ENCODE measurements at places on chromosomes 3 and 15.

GRCh38 chr3:25427155-25427554 is 908 bp upstream of the RARB start:
- DNase-seq = no peak

- no peak for DNase-seq
Observed at GRCh38 chr3:7663771-7664170, 802.9 kb downstream of the GRM7 start.

DNA sequence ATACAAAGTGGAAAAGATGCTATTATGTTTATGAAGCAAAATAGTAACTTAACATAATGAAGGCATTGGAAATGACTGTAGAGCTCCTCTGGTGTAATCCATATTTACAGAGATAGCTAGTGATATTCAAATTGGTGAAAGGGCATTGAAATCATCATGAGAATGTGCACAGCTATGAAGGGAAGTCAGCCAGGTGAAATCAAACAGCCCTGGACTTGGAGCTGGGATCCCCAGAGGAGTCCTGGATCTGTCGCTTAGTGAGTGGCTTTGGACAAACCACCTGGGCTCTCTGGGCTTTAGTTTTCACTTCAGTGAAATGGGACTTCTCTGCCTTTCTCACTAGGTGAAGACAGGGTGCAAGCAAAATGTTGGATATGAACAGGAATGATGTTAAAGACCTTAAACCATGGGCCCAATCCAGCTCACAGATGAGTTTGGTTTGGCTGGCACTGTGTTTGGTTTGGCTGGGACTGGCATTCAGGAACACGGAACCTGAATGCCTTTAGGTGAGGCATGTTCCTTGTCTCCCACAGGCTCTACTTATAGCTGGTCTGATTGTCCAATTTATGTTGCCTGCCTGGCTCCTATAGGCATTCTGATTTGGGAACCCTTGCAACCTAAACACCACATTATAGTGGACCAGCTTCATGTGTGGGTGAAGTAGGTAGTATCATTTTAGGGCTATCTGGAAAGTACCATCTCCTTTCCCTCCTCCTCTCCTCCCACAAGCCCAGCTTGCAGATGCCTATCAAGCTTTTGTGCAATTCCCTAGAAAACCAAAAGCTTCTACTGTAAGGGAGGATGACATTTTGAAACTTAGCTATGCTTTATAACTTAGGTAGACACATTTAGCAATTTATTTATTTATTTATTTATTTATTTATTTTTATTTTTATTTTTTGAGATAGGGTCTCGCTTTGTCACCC is 110.6 kb upstream of the TNFAIP8L3 start:
- no peak for DNase-seq

GRCh38 chr3:194307849-194308248 is 43.3 kb downstream of the CPN2 start:
- no peak for DNase-seq

DNA sequence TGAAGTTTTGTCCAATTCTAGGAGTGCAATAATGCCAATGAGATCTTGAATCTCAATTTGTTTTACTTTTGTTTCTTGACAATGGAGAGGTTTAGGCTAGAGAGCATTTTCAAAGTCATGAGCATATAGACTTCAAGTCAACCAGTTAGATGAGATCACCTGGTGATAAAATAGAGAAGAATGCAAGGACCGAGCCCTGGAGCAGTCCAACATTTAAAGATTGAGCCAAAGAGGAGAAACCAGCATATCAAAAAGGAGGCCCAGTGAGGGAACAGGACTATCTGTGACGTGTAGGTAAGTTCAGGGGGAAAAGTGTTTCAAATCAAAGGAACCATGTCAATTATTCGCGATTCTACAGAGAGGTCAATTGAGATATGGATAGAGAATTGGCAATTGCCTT is 1.7 kb upstream of the PIAS1 start:
- DNase-seq = no peak

DNA sequence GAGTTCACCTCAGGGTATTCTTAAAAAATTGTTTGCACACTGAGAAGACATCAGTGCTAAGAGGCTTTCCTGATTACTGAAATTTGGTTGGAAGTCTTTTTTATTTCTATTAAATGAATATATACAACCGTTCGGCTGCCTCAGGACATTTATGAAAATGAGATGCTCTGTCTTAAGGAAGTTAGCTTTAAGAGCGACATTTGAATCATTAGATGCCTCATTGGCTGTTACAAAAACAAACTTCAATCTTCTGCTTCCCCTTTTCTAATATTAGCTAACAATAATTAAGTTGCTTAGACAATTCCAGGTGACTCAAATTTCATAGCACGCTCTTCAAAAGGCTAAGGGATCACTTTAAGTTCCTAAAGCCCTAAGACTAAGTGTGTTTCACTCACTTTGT is 673.7 kb downstream of the FHIT start:
- no peak for DNase-seq

GRCh38 chr3:20141851-20142250 is 44.2 kb downstream of the SGO1 start:
- peak; percentile 60 for DNase-seq

DNA sequence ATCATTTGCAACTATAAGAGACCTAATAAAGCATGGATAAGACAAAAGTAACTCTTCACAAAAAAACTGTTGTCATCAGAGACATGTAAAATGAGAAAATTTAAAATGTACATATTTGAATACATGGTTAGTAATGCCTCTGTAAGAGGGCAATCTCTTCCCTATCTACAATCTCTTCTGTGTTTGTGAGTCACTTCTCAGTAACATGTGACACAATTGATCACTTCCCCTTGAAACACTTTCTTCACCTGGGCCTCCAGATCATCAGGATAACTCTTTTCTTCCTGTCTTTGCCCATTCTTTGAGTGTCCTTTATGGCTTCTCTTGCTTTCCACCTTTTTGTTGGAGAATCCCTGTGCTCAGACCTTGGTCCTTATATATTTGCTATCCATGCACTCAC is 50.4 kb downstream of the TFDP2 start:
- no peak for DNase-seq

DNA sequence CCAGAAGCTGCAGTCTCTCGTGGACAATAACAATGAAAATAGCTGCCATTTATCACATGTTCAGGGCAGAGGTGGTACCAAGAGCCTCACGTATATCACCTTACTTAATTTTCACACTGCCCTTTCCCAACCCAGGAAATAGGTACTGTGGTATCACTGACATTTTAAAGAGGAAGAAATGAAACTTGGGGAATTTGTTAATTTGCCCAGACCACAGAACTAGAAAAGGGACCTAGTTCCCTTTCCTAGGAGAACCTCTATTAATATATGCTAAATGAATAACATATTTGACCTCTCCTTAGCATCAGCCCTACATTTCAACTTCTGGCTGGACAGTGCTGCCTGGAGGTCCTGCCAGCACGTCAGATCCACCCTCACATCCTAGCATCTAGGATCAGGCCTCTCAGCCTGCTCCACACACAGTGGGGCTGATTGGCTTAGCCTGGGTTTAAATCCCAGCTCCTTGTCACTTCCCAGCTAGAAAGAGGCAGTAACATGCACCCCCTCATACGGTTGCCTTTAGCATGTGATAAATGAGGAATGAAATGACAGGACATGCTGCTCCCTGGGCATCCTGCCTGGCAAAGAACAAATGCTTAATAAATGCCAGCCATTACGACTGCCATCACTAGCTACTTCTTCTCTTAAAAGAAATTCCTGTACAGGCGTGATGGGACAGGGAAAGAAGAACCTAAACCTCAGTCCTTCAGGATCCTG is 95.1 kb upstream of the TNFAIP8L3 start:
- DNase-seq = no peak

DNA sequence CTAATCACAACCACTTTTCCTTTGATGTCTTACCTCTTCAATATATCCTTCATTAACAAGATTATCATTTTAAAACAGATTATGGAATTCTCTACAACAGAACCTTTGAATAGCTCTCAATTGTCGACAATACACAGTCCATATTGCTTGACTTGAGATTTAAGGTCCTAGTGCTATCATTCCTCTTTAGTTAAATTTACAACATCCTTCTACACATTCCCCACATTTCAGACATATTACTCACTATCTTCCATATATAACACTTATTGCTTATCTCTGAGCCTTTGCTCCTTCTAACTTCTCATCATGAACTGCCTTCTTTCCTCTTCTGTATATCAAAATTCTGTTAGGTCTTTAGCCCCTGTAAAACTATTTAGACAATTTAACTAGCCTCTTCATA is 247.0 kb downstream of the STXBP5L start:
- no peak for DNase-seq

DNA sequence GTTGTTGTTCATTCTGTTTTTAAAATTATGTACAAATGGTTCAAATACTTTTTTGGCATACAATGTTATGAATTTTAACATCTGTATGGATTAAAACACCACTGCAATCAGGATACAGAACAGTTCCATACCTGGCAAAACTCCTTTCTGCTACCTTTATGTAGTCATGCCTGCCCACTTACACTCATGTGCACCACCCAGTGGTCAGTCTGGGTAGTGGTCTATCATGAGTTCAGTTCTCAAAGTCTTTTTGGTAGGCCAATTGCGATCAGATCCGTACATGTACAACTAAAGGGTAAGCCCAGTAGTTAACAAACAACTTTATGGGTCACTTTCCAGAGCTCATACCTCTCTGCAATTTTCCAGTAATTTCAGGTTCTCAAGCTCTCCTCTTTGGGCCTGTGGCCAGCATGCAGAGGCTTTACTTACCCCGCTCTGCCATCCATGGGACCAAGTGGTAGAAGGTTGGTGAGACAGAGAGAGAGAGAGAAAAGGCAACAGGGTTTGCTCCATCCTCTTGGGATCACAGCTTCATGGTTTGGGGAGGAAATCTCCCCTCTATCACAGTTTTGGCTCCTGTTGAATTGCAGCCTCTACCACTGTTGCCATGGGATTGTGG is 63.9 kb upstream of the FAM98B start:
- peak; percentile 63 for DNase-seq

- no peak for DNase-seq
Observed at GRCh38 chr3:52172262-52172757, 18.1 kb upstream of the POC1A start.

GRCh38 chr15:69794645-69795469 is 302.9 kb downstream of the TLE3 start:
- no peak for DNase-seq

- DNase-seq = no peak
Observed at GRCh38 chr15:34122771-34123183, 20.9 kb downstream of the PGBD4 start.

- no peak for DNase-seq
Observed at GRCh38 chr3:156240642-156241041, 120.3 kb downstream of the KCNAB1 start.

GRCh38 chr3:86451749-86452148 is 539.2 kb downstream of the VGLL3 start:
- no peak for DNase-seq

DNA sequence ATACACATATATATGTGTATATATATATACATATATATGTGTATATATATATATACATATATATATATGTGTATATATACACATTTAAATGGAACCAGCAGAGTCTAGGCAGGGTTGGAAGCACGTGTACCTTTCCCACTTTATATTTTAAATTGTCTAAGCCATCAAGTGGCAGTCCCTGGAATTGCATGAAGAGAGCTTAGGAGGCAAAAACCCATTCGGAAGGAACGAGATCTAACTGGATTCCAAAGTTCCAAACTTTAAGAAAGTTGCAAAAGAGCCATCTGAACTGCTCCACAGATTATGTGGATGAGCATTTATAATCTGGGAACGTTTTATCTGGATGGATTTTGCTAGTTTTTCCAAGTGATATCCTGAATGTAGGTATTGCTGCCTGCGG is 186.5 kb downstream of the FOXP1 start:
- peak; percentile 42 for DNase-seq

- DNase-seq = no peak
Observed at GRCh38 chr3:171165499-171165921, 139.0 kb upstream of the SLC2A2 start.

DNA sequence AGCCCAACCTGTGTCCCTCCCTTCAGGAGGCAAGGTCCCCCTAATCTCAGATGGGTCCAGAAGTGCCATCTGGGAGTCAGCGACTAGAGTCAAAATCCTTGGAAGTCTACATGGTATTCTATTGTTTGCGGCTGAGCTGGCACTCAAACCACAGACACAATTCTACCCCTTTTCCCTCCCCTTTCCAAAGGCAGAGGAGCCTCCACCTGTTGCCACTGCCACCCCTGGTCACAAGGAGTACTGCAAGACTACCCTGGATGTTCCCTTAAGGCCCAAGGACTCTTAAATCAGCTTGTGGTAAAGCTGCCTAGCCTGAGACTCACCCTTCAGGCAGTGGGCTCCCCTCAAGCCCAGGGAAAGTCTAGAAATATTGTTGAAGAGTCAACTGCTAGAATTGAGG is 4.3 kb upstream of the OR5H6 start:
- peak; percentile 24 for DNase-seq

- no peak for DNase-seq
Observed at GRCh38 chr15:47812470-47812999, 95.2 kb downstream of the SEMA6D start.

- no peak for DNase-seq
Observed at GRCh38 chr3:76308541-76308940, 523.2 kb upstream of the ZNF717 start.

DNA sequence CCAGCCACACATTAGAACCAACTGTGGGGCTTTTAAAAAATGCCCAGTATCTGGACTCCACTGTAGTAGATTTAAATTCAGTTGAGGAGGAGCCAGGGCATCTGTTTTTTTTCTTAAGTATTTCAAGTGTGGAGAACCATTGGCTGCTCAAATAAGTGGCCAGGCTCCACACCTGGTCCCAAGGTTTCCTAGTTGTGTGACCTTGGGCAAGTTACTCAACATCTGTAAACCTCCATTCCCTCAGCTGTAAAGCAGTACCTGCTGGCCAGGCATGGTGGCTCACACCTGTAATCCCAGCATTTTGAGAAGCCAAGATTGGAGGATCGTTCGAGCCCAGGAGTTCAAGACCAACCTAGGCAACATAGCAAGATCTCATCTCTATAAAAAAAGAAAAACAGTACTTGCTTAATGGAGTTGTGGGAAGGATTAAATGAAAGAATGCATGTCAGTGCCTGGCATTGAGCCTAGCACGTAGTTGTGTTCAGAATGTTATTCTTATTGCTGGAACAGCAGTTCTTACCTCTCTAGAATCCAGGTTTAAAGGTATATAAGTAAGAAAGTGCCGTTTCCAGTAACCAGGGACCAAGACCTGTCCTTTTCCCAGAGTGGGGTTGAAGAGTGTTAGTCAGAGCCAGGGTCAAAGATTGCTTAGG is 2.0 kb downstream of the PPP1R14D start:
- DNase-seq = no peak

Measured in D341Med (cell line).